ENCODE measurements at places on chromosomes 11 and 22.

DNA sequence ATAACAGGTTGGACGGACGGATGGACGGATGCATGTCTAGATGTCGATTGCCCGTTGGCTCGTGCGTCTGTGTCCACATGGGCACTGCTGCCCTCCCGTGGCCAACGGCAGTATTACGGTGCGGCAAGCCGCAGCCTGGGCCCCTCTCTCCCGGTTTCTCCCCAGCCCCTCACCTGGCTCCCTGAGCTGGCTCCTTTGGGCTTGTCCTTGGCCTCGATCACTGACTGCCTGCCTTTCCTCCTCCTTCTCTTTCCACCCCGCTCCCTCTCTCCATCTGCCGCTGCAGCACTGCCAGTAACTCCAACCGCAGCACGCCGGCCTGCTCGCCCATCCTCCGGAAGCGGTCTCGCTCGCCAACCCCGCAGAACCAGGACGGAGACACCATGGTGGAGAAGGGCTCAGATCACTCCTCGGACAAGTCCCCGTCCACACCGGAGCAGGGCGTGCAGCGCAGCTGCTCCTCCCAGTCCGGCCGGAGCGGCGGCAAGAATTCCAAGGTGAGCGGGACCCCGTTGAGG, 77.3 kb downstream of the SCN3B start:
- peak; percentile 53 for DNase-seq

GRCh38 chr11:33724644-33725035, 11.6 kb downstream of the CD59 start:
- DNase-seq = peak; percentile 49

- no peak for DNase-seq
Measured at GRCh38 chr11:79400206-79400605, 40.6 kb downstream of the TENM4 start.

DNA sequence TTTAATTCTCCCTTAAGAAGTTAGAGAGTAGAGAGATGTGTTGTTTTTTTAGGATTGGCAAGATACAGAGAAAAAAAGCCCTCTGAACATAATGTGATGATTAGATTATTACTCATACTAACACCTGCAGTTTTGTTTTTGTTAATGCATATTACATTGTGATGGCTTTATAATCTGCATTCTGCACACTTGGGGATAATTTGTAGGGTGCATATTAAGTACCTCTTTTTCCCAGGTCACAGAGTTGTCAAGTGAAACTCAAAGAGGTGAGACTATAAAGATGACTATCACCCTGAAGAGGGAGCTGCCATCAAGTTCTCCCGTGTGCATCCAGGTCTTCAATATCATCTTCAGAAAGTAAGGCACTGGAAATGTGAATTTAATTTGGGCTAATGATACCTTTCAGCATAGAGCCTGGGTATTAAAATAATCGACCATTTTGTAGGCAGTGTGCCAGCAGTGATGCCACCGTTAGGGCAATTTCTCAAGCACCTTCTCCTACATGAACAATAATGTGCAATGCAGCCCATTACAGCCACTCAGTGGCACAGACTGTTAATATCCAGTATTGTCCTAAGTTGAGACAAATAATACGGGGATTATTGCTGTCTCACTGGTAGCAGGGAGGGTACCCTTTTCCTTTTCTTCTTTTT, 16.2 kb downstream of the PIWIL4 start:
- no peak for DNase-seq

GRCh38 chr11:123251657-123252344, 56.8 kb upstream of the CLMP start:
- DNase-seq = no peak

- no peak for DNase-seq
Measured at GRCh38 chr22:36384766-36385481, 2.8 kb downstream of the MYH9 start.
